Mesenchymal stem cell (in vitro differentiated cells and primary cell): ENCODE measurements at places on chromosomes 12 and 14.

DNA sequence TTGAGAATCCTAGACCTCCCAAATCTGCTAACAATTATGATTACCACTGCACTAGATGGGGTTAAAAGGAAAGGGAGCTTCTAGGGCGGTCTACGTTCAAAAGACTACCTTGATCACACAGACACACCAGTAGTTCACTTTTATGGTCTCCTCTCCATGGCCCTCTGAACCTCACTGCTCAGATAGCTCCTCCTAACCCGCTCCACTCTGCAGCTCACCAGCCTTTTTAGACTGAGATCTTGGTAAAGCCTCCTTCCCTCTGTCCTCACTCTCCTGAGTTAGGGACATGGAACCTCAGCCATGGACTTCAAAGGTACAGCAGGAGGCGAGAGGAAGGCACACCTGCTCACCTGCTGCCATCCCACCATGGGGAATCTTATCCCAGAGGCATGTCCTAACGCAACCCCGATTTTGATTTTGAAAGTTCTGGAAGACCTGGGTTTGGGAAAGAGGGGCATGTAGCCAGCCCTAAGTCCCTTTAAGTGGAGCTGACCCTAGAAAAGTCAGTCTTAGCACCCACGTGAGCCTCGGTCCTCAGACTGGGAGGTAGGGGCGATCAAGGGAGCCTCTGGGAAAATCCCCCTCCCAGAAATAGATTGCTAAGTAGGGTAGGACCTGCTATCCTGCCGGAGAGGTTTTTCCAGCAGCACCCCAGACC is 1.3 kb downstream of the ZNF219 start:
- H3K4me1 ChIP-seq = peaks cover 28% of the 10 kb centered on the region
- peaks cover 6% of the 10 kb centered on the region for H3K36me3 ChIP-seq
- DNase-seq = no peak
- H3K4me3 ChIP-seq = peak overlapping the region; percentile 70
- H3K27ac ChIP-seq = peak overlapping the region; percentile 88
- no peaks in the 10 kb centered on the region for H3K27me3 ChIP-seq

GRCh38 chr12:96687719-96688118 is 198.3 kb downstream of the CFAP54 start:
- no peak overlapping the region for H3K27ac ChIP-seq
- no peaks in the 10 kb centered on the region for H3K27me3 ChIP-seq
- H3K4me3 ChIP-seq = no peak overlapping the region

DNA sequence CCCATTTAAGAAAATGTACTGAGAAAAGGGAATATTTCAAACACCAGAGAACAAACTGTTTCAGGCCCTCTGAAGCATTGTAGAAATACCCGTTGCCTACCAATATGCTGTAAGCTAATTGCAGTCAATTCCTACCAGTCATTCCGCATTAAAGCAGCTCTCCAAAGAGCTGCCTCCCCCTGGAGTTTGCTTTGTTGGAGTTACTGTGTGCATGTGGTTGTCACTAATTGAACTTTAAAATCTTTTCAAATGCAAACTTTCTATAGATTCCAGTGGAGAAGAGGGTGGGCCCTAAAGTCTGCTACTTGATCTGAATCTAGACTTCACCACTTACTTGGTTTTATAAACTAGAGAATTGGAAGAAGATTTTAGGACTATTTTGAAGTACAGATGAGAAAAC is 112.7 kb downstream of the PLXNC1 start:
- H3K27ac ChIP-seq = no peak overlapping the region
- no peaks in the 10 kb centered on the region for H3K27me3 ChIP-seq
- no peak for DNase-seq

DNA sequence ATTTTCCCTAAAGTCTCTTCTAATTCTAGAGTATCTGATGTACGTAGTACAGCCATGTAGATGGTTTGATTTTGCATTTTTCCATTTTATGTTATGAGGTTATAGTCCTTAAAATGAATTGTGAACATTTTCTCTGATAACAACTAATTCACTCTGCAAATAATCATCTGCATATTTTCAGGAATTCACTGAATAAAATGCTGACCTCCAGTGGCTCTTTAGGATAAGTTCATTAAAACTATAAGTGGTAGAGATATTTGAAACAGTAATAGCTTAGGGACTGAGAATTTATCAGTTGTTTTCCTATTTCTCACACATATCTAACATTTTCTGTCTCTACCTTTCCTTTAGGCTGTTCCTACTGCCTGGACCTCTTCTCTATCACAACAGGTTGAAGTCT is 4.4 kb downstream of the MSRB3 start:
- peak; percentile 8 for DNase-seq
- H3K4me1 ChIP-seq = peaks cover 10% of the 10 kb centered on the region
- peaks cover 6% of the 10 kb centered on the region for H3K36me3 ChIP-seq
- no peak overlapping the region for H3K27ac ChIP-seq

DNA sequence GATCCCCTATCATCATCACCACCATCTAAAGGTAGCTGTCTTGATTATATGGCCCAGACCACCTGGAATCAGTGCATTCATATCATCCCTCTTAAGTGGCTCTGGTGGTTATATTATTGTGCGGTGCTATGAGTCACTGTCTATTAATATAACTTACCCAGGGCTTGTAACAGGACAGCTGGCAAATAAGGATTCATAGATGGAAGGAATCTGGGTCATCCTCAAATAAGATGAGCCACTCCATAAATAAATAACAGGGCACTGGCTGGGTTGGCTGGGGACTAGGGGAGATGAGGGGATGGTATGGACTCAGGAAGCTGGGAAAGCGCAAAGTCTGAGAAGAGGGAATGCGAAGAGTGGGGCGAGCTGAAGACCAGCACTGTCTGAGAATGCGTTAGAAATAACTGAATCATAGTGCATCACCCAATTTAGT is 216.1 kb downstream of the NUAK1 start:
- peaks cover 4% of the 10 kb centered on the region for H3K4me1 ChIP-seq
- no peaks in the 10 kb centered on the region for H3K27me3 ChIP-seq
- H3K27ac ChIP-seq = no peak overlapping the region
- DNase-seq = peak; percentile 84
- no peak overlapping the region for H3K4me3 ChIP-seq

DNA sequence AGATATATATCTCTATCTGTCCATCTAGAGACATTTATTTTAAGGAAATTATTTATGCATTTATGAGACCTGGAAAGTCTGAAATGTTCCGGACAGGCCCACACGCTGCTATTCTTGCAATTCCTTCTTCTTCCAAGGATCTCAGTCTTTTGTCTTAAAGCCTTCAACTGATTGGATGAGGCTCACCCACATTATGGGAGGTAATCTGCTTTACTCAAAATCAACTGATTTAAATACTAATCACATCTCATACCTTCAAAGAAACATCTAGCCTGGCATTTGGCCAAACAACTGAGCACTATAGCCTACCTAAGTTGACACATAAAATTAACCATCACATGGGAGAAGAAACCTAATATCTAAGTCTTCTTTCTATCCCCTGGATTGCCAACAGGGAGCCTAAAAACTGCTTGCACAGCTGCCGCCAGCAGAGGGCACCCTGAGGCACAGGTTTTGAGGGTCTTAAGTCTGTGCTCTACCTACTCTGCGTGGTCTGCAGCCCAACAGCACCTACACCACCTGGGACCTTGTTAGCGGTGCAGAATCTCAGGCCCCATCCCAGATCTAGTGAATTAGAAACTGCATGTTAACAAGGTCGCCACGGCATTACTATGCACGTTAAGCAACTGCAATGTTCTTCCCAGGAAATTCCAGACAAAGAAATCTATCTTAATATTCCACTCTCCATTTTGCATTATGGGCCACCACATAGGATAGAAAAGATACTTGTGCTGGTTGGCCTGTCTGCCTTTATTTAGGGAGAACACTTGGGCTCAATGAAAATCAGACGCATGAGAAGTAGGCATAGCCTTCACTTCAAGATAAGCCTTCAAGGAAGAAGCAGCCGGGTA is 249.7 kb downstream of the FOXG1 start:
- H3K27me3 ChIP-seq = no peaks in the 10 kb centered on the region
- H3K4me1 ChIP-seq = peaks cover 2% of the 10 kb centered on the region
- no peak overlapping the region for H3K27ac ChIP-seq
- DNase-seq = peak; percentile 16

- H3K4me3 ChIP-seq = no peak overlapping the region
- H3K27me3 ChIP-seq = peaks cover 10% of the 10 kb centered on the region
- no peak for DNase-seq
Observed at GRCh38 chr14:70619708-70620107, 19.3 kb upstream of the MED6 start.

DNA sequence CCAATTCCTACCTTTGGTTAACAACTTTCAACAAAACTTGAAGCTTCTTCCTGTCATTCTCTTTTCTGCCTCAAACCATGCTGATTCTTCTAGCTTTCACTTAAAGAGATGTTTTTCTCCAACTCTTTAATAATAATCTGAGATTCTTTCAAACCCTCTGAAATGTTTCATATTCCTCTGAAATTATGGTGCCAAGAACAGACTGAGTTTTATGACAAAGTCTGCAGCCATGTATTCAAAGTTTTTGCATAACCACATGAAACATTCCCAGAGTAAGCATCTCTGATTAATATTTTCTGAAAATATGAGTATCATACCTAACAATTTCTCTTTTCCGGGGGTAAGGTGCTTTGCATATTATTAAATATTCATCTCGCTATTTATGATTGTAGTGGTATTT is 59.1 kb upstream of the DCN start:
- no peaks in the 10 kb centered on the region for H3K36me3 ChIP-seq
- no peak overlapping the region for H3K27ac ChIP-seq
- H3K4me1 ChIP-seq = no peaks in the 10 kb centered on the region
- no peak for DNase-seq
- H3K4me3 ChIP-seq = no peak overlapping the region

GRCh38 chr12:105261010-105261409 is 25.0 kb upstream of the APPL2 start:
- no peaks in the 10 kb centered on the region for H3K4me1 ChIP-seq
- H3K27ac ChIP-seq = no peak overlapping the region
- no peak overlapping the region for H3K4me3 ChIP-seq
- no peaks in the 10 kb centered on the region for H3K36me3 ChIP-seq
- H3K27me3 ChIP-seq = no peaks in the 10 kb centered on the region

GRCh38 chr12:102010265-102010994 is 51.4 kb downstream of the WASHC3 start:
- H3K4me3 ChIP-seq = no peak overlapping the region
- no peaks in the 10 kb centered on the region for H3K4me1 ChIP-seq
- no peaks in the 10 kb centered on the region for H3K27me3 ChIP-seq
- no peak for DNase-seq

- DNase-seq = no peak
- no peak overlapping the region for H3K4me3 ChIP-seq
- H3K4me1 ChIP-seq = no peaks in the 10 kb centered on the region
- no peaks in the 10 kb centered on the region for H3K36me3 ChIP-seq
- H3K27me3 ChIP-seq = peaks cover 9% of the 10 kb centered on the region
Observed at GRCh38 chr14:36221112-36221511, 44.6 kb upstream of the PTCSC3 start.

DNA sequence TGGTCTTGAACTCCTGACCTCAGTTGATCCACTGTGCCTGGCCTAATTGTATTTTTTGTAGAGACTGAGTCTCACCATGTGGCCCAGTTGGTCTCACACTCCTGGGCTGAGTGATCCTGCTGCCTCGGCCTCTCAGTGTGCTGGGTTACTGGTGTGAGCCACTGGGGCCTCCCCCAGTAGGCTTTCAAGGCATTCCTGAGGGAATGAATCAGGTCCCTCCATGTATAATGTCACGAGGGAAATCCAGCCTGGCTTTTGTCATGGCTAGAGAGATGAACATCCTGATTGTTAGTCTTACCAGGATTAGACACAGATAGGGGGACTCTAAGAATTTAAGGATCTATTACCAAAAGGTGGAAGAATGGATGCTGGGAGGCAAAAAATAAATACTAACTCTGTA is 51.9 kb downstream of the CPSF2 start:
- no peak overlapping the region for H3K4me3 ChIP-seq
- H3K27me3 ChIP-seq = no peaks in the 10 kb centered on the region
- H3K36me3 ChIP-seq = no peaks in the 10 kb centered on the region
- H3K4me1 ChIP-seq = peaks cover 2% of the 10 kb centered on the region
- H3K27ac ChIP-seq = no peak overlapping the region

DNA sequence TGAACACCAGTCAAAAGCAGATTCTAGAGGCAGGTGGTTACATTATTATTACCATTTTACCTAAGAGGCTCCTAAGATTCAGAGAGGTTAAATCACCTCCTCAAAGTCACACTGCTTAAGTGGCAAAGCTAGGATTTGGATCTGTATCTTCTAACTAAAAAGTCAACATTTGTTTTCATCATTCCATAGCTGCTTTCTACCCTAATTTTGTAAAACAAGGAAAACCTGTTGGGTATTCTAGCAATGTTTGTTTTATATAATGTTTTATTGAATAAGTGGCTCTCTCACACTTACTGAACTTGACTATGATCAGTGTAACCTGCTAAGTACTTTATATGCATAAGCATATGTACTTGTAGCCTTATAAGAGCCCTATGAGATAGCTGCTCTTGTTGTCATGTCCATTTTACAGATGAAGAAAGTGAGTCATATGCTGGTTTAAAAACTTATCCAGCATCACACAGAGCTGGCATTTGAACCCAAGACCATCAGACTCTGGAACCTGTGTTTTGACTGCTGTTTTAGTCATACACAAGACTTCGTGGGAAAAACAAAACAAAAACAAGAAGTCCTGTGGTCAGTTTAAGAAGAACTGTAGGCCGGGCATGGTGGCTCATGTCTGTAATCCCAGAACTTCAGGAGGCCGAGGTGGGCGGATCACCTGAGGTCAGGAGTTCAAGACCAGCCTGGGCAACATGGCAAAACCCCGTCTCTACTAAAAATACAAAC is 31.7 kb upstream of the EVL start:
- H3K4me1 ChIP-seq = peaks cover 11% of the 10 kb centered on the region
- no peak overlapping the region for H3K27ac ChIP-seq
- H3K4me3 ChIP-seq = no peak overlapping the region

DNA sequence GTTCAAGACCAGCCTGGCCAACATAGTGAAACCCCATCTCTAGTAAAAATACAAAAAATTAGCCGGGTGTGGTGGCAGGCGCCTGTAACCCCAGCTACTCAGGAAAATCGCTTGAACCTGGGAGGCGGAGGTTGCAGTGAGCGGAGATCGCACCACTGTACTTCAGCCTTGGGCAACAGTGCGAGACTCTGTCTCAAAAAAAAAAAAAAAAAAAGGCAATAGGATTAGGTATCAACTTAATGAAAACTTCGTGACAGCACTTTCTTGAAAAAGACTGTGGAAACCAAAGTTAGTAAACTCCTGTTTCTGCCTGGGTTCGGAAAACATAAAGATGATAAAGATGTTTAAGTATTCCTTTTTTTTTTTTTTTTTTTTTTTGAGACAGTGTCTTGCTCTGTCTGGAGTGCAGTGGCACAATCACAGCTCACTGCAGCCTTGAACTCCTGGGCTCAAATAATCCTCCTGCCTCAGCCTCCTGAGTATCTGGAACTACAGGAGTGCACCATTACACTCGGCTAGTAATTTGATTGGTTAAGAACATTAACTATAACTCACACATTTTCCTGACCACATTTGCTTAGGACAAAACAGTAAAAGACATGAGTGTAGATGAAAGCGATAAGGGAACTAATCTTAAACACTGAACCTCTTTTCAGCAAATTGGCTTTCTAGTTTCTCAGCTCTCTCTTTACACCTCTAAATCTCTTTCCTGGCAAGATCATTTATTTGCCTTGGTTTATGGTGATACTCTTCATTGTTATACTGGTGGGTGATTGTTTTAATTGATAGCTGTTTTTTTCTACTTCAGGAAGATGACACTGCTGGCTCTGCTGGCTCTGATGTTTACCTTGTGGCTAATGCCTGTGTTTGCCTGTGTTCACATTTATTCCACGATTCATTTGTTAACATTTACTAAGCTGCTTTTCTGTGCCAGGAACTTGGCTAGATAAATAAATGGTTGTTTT is 15.8 kb downstream of the HIF1A start:
- DNase-seq = peak; percentile 56
- H3K4me3 ChIP-seq = no peak overlapping the region
- peak overlapping the region; percentile 38 for H3K27ac ChIP-seq
- no peaks in the 10 kb centered on the region for H3K36me3 ChIP-seq
- peaks cover 8% of the 10 kb centered on the region for H3K4me1 ChIP-seq
